ENCODE measurements at places on chromosomes 16 and 17.
A peak's percentile ranks its signal among the peaks of the same experiment; 100 is the strongest.

DNA sequence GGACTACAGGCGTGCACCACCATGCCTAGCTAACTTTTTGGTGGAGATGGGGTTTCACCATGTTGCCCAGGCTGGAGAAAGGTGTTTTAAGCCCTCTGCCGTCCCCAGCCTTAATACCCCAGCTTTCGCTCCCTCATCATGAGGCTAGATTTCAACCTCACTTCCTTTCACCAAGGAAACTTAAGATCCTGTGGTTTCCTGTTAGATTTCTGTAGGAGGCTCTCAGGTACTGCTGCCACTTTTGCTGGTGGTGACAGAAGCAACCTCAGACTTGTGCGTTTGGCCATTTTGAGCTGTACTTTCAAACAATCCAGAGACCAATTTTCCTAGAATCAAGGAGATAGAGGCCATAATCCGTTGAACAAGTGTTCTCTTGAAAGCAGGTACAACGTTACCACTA, 36.2 kb downstream of the MPHOSPH6 start:
- DNase-seq: no peak

DNA sequence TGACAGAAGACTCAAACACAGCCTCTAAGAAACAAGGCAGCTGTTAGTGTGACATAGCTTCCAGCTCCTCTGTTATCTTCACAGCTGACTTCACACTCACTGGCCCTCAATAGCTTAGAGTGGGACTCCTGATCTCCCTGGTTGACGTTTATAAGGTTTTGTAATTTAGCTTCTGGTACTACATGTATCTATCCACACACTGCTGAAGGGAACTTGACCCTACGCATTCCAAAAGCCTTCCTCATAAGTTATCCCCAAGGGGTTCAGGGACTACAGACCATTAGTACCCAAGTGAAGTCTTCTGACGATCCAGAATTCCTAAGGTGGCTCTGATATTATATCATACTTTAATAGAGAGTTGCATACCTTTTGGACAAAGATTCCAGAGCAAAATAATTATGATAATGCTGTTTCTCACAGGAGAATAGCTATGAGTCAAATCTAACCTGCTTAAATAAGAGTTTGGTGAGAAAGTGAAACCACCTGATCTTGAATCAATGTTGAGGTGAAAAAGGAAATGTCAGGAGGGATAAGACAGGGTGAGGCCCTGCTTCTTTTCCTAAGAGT, 14.5 kb downstream of the ACACA start:
- DNase-seq: peak; percentile 77

DNA sequence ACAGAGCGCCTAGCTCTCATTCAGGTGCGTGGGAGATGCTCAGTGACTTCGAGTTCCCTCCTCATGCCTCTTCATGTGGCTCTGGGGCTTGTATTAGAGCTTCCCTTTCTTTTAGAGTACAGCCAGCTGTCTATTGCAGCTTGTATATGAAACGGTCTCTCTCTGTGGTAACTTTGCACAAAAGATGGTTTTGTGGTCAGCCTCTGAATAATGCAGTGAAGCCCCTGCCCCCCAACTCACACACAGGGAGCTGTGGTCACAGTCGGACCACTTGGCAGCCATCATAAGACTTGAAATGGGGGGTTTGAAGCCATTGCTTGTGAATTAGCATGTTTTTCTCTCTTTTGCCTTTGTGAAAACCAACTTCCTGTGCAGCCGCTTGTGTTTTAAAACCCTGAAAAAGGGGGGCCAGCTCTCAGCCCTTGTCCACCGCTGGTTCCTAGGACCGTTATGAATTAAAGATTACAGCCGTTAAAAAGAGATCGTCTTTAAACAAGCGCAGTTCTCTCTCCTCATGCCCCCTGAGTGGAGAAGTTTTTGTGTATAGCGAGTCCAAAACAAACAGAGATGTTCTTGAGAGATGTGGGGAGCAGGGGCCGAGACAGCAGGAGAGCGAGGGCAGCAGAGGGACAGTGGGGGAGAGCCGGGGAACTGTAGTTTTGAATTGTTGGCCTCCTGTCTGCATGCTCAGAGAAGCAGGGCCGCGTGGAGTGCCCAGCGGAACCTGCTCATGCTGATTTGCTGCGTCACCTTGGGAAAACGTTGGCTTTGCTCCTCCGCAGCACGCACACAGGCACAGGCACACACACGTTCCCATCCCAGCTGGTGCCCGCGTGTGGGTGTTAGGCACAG, 199.0 kb downstream of the MSI2 start:
- DNase-seq: no peak

- no peak for DNase-seq
Observed at GRCh38 chr16:81621496-81621895, 157.6 kb upstream of the PLCG2 start.

DNA sequence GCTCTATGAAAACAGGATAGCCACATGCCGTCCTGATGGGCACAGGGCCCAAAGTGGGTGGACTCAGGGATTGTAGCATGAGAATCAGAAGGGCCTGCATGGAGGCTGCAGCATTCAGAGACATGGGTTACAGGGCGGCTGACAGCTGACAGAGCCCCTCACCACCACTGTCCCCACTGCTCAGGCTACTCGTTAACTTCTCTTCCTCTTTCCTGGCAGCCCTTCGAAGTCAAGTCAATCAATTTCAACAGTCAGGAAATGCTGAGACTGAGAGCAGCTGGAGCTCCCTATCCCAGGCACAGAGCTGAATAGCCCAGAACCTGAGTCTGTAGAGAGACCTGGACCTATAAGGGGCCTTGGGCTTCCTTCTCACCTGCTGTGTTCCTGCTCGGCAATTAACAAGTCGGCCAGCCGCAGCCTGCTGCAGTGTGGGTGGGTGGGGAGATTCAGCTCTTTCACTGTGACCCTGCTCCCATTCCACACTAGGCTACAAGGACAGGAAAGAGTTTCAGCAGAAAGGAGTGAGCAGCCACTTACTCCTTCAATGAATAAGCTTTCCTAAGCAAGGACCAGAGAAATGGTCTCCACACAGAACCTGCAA, 76.9 kb downstream of the TEX14 start:
- DNase-seq: no peak

DNA sequence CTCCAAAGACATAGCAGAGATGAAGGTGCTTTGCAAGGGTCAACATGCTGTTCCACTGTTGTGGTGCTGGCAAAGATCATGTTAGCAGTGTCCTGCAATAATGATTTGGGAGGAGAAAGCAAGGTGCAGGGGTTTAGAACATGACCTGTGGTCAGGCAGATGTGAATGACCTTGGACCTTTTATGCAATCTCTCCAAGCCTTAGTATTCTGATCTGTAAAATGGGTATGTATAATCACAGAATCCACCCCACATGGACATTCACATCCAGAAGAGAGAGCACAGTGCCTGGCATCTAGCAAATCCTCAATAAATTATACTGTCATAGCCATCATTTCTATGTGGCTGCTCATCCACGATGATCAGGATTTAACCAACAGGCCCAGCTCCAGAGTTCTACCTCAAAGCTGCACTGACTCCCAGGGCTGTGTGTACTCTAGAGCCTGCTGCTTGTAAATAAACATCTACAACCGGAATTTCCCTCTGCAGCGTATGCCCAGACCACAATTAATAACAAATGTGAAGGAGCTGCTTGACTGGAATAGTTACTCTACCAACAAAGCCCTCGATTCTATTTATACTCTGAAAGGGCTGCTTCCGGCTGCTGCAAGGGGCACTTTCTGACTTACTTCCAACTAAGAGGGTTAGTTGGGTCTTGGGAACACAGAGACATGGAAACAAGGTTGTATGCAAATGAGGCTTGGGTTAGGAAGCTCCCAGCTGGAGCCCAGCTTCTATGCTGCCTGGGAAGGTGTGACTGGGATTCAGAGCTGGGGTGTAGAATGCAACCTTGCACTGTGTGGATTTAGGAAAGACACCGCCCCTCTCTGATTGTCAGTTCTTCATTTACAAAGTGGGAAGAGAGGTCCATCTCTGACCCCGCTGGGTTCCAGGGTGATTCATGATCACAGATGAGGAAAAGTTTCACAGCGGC, 265.2 kb downstream of the XYLT1 start:
- no peak for DNase-seq

DNA sequence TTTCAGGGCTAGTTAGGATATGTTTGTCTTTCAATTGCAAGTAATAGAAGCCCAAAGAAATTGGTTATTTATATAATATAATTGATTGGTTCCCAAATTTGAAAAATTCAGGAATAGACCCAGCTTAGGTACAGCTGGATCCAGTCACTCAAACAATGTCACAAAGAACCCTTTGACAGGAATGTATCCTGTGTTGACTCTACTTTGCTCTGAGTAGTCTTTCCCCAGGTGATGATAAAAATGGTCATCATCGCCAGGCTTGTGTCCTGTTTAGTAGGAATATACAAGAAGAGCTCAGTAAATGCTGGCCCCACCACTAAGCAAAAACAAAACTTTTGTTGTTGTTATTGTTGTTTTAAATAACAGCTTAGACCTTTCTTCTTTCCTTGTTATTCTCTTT, 35.0 kb downstream of the MAPT start:
- no peak for DNase-seq

DNA sequence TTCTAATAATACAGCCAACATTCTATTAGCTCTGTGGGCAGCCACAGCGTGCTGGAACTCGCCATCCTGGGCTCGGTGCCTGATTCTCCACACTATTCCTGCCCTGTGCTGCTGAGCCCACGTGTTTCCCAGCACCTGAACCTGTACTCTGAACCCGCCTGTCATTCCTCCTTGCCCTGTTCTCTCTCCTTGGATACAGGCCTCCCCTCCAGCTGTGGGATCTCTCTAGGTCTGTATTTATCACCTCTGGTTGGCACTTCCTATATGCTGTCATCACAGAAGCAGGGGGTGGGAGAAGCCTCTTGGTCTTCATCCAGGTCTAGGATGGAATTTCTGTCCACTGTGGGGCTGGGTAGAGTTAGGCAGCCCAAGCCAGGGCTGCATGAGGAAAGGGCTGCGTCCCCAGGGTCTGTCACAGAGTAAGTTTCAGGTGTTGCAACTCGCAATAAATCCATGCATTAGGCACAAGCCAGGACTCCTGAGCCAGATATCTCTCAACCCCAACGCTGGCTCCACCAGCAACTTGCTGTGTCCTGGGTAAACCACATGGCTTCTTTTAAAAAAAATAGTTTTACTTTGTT, 56.0 kb downstream of the ABAT start:
- DNase-seq: no peak

DNA sequence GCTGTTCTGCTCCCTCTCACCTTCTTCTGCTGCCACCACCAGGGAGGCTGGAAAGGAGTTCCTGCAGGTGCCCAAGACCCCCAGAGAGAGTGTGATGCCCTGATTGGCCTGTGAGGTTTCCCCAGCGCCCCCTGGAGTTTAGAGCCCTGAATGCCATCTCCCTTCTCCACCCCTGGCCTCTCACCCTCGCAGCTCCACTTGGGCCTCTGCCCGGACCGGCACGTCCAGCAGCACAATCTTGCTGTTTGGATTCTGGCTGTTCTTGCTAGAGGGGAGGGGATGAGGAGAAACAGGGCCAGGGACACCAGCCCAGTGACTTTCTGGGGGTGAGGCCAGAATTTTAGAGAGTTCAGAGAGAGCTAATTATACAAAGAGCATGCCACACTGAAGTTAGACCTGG, 12.5 kb upstream of the FAM171A2 start:
- DNase-seq: no peak

DNA sequence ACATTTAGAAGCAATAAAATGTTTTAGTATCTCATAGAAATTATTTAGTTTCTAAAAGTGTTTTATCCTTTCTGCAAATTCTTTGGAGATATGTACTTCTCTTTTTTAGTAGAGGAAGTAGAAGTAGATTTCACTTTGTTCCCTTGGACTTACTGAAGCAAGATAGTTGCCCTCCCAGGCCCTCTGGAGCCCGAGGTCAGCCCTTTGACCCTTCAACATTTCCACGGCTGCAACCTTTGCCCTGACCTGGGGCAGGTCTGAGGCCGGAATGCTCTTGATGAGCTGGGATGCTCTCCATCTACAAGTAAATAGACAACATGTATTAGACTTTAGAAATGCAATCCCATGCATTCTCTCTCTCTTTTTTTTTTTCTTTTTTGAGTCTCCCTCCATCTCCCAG, 167.5 kb downstream of the CDK5R1 start:
- no peak for DNase-seq

GRCh38 chr17:77396610-77397009, 255.8 kb downstream of the SEC14L1 start:
- no peak for DNase-seq

GRCh38 chr17:45844695-45845375, at the start of gene SPPL2C:
Gene SPPL2C, plus strand, starts transcription at chr17:45844881. Its CDS starts 26 bp downstream, at chr17:45844907.
- DNase-seq: no peak

GRCh38 chr17:13182854-13183253, 165.0 kb upstream of the ELAC2 start:
- no peak for DNase-seq

- no peak for DNase-seq
Observed at GRCh38 chr16:62539657-62540056, 503.4 kb upstream of the CDH8 start.

- DNase-seq: no peak
Observed at GRCh38 chr16:46649588-46650253, 28.5 kb upstream of the SHCBP1 start.

DNA sequence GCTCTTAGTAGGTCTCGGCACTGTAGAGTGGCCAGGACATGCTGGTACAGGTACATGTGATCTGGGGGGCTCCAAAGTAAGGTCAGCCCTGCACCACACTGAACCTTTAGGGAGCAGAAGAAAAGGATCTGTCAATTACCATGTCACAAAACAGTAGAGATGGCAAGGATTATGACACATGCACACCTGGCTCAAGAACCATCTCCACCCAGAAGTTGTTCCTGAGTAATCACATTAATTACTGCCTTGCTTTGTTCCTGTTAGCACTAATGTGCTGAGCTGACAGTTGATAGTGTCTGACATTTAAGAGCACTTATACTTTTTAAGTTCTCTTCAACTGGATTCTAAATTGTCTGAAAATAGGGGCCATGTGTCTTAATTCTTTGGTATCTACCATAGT, 9.5 kb downstream of the BLTP2 start:
- no peak for DNase-seq

GRCh38 chr16:85557971-85558657, 55.0 kb upstream of the GSE1 start:
- no peak for DNase-seq

DNA sequence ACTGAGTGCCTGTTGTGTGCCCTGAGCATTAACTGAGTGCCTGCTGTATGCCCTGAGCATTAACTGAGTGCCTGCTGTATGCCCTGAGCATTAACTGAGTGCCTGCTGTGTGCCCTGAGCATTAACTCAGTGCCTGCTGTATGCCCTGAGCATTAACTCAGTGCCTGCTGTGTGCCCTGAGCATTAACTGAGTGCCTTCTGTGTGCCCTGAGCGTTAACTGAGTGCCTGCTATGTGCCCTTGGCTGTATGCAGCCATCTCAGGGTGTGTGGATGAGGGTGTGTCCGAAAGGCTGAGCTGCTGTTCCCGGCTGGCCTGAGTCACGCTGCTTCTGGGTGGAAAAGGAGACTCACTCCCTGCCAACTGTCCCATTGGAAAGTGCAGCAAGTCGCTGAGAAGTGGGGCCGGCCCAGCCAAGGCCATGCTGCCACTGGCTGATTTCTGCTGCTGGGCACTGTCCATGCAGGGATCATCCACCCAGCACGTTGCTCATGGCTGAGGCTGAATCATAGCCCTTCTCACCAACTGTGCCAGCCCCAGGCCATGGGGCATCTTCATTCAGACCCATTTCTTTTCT, 113.8 kb downstream of the OR1D5 start:
- DNase-seq: no peak

GRCh38 chr17:13593021-13593751, 8.5 kb downstream of the HS3ST3A1 start:
- DNase-seq: no peak

GRCh38 chr17:35432176-35433074, at the start of gene SLFN12:
Gene SLFN12, minus strand, starts transcription at chr17:35432500. Its CDS starts 9,472 bp downstream, at chr17:35423028.
- DNase-seq: peak; percentile 87

Data from non-pigmented ciliary epithelial cell (primary cell).